Stimulated activated CD4-positive, alpha-beta T cell treated with anti-CD3 and anti-CD28 coated beads, TNF-alpha, amount 100 ng/mL, for 24 hours (primary cell): ENCODE measurements at places on chromosomes 7 and 10.

DNA sequence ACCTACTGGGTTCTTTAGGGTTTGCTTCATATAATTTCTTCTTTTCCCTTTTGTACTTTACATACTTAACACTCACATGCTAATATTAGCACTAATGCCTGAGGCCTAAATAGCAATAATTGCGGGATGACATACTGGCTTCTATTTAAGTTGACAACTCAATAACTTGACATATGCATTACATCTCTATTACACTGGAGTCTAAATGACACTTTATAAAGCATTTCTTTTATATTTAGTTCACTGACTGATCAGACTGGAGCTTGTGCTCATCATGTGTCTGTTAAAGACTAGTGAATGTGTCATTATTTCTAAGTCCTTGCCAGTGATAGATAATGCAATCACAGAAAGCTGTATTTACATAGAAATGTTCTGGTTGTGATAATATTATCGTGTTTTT lies 472.1 kb upstream of the SEMA3A start:
- no peak for DNase-seq

- no peak for DNase-seq
These were observed 409 bp downstream of the DNMBP start for GRCh38 chr10:100009283-100009792.

DNA sequence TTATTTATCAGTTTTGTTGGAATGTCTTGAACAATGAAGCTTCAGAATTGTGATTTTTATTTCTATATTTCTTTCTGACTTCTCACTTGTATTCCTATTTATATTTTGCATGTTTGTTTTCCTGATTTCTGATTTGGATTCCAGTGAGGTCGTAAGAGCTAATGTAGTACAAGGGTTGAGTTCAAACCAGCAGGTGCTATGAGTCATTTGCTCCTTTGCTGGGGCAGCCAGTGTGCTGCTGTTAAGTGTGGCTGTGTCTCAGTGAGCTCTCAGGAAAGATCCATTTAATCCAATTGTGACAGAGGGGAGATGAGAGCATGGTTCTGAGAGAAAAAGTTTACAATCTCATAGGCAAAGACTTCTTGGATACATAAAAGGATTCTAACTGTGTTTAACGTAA lies 48.6 kb downstream of the MCU start:
- DNase-seq: no peak

DNA sequence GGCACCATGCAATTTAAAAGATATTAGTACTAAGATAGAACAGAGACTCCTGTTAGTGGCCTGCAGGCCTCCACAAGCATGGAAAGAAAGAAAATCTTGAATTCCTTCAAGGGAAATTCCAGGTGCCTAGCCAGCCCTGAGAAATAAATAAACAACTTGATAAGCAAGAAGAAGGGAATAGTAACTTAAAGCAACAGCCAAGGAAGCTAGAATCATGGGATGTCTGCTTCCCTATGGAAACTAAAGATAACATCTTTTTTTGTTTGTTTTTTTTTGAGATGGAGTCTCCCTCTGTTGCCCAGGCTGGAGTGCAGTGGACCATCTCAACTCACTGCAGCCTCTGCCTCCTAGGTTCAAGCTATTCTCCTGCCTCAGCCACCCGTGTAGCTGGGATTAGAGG lies 128.6 kb downstream of the SKIDA1 start:
- DNase-seq: no peak

- no peak for DNase-seq
These were observed 110.8 kb upstream of the LRGUK start for GRCh38 chr7:134016223-134016941.

DNA sequence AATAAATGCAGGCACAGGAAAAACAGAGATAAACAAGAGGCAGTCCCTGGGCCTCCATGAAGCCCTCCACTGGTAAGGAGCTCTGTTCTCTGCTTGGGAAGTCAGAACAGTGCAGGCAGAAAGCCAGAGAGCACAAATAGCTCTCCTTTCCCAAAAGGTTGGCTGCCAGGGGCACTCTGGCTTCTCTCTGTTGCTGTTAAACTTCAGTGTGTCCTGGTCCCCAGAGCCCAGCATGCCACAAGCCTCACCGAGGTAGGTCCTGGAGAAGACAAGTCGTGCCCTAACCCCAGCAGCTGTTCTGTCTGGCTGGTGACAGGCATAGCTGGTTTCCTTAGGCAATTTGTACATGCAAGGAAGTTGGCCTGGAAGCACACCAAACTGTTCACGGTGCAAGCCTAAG lies 17.3 kb downstream of the SLC16A12 start:
- no peak for DNase-seq

DNA sequence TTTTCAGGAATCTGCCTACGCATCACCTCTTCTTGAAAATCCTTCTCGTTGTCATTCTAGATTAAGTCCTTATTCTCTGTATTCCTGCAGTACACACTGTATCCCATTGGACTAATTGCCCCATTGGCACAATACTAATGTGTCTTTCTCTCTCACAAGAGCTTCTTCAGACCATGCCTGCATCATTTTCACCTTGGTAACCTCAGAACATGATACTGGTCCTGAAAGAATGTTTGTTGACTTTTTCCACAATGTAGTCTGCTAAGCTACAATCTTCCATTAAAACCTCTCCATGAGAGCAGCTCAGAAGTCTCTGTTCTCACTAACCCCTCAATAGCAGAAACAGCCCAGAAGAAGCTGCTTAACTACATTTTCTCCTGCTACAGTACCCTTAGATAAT lies 270.7 kb downstream of the PCDH15 start:
- no peak for DNase-seq

DNA sequence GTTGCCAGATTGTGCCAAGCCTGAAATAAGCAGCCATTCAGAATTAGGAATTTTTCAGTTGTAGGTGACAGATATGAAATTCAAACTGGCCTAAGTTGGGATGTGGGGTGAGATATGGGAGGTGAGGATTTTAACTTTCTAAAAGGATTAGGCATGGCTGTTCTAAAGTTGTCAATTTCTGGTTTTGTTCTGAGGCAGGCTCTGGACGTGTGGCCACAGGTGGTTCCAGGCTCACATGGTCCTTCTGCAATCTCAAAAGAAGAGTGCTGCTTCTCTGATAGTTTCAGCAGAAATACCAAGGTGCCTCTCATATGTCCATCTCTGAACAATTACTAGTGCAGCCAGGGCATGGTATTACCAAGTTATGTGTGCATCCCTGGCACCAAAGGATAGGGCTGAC lies 21.4 kb downstream of the EFCAB10 start:
- no peak for DNase-seq

DNA sequence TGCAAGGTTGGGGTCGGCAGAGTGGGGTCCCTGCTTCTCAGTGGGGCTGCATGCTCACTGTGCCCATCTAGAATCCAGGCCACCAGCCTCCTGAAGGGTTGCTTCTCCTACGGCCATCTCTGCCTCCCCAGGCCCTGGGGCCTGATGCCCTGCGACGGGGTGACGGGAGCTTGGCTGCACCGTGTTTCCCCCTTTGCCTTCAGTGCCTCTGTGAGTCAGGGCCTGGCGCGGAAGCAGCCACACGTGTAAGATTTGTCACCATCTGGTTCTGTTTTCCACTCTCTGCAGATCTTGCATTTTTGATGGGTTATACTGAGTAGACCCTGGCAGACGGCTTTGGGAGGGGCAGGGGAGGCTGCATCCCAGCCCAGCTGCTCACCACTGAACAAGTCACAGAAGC lies 7.2 kb downstream of the ADAMTS14 start:
- no peak for DNase-seq

DNA sequence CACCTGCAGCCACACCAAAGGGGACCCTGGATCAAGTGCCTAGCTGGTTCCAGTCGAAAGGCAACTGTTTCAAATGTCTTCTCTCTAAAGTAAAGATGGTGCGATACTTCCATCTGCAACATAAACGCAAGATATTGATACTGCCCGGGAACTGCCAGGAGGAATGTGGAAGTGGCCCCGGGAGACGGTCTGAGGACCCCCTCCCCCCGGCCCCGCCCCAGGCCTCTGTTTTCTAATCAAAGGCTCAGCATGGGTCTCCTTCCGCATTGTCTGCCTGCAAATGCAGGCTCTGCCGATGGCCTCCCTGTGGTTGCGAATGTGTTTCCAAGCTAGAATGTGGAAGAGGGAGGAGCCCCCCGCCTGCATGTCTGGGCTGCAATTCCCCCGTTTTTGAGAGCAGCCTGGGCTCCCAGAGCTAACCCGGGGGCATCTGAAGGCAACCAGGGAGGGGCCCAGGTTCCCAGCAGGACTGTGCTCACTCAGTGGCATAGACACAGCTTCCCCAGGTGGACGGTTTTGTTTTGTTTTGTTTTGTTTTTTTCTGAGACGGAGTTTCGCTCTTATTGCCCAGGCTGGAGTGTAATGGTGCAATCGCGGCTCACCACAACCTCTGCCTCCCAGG lies 223.9 kb upstream of the PPP2R2D start:
- DNase-seq: no peak

GRCh38 chr10:108052981-108053380 lies 888.5 kb upstream of the SORCS1 start:
- DNase-seq: no peak

DNA sequence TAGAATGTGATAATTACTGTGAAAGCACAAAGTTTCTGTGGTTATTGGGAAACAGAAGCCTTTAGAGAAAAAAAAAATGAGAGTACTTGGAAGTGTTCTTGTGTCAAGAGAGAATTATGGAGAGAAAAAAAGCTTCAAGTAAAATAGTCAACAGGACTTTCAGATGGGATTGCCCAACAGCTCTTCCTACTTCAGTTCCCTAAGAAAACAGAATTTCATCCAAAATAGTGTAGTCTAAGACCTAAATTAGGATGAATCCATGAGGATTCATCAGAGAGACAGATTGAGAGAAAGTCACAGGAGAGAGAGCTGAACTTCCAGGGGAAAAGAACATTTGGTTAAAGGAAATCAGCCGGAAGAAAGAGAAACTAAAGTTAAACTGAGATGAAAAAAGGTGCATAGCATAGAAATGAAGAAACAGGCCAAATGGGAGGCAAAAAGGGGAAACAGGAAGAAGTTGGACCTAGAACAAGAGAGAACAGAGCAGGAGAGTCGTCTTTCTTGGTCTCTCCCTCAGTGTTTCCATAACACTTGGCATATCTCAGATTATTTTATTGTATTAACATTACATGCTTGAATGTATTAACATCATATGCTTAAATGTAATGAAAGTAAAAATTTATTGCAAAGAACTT lies 2.5 kb downstream of the SCIN start:
- no peak for DNase-seq

DNA sequence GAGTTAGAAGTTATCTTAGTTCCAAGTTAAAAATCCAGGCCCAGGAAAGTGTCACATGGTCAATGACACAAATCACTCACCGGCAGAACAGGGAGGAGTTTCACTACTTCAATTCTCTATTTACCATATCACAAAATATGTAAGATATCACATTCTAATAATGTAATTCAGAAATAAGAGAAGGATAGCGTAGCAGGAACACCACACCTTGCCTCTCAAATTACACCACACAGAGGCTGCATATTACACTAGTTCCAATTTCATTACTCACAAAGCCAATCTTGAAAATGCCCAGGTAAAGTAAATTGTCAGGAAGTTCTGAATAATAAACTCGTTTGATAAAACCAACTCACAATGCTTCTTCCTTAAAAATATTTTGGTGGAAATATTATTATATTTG lies 169.2 kb downstream of the CTTNBP2 start:
- DNase-seq: no peak

GRCh38 chr7:26510231-26510957 lies 218.7 kb downstream of the SNX10 start:
- DNase-seq: no peak

GRCh38 chr10:113360870-113361269 lies 192.0 kb upstream of the HABP2 start:
- DNase-seq: no peak

- DNase-seq: no peak
These were observed 24.0 kb downstream of the TMEM176A start for GRCh38 chr7:150824379-150825177.

GRCh38 chr10:13706604-13707003 lies 119.8 kb downstream of the PRPF18 start:
- DNase-seq: no peak

DNA sequence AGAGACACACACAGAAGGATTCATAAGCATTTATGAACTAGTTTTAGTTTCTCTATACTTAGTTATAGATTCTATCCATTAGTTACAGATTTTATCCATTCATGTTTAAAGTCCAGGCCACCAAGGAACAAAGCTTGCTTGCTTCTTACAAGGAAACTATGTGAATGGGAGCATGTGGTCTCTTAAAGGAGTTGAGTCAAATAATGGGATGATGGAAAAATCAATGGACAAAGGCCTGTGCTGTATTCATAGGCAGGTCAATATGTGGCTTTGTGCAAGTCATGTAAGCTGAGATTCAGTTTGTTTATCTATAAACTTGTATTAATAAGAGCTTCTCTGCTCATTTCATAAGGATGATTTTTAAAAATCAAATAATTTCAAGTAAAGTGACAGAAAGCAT lies 172.8 kb upstream of the CDK1 start:
- DNase-seq: no peak

DNA sequence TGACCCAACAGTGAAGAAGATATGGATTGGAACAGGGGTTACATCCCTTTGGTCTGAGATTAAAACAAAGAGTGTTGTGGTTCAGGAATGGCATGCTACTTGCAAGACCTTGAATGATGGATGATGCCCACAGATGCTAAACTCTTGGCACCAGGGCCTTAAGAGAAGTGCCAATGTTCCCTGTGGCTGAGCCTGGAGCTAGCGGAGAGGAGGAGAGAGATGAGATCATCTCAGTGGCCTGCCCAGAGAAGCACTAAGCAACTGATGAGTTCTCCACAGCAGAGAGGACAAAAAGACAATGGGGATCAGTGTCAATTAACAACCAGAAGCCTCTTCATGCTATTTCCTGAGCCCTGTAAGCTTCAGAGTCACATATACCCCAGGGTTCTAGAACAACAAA lies 97.8 kb downstream of the ELAPOR2 start:
- no peak for DNase-seq

- no peak for DNase-seq
These were observed 47.6 kb upstream of the PPP1R3C start for GRCh38 chr10:91680487-91680886.

DNA sequence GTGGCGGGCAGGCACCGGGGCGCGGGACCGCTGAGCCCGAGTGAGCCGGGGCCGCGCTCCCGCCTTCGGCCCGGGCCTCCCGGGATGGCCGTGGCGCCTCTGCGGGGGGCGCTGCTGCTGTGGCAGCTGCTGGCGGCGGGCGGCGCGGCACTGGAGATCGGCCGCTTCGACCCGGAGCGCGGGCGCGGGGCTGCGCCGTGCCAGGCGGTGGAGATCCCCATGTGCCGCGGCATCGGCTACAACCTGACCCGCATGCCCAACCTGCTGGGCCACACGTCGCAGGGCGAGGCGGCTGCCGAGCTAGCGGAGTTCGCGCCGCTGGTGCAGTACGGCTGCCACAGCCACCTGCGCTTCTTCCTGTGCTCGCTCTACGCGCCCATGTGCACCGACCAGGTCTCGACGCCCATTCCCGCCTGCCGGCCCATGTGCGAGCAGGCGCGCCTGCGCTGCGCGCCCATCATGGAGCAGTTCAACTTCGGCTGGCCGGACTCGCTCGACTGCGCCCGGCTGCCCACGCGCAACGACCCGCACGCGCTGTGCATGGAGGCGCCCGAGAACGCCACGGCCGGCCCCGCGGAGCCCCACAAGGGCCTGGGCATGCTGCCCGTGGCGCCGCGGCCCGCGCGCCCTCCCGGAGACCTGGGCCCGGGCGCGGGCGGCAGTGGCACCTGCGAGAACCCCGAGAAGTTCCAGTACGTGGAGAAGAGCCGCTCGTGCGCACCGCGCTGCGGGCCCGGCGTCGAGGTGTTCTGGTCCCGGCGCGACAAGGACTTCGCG lies 534 bp downstream of the FZD9 start:
- DNase-seq: peak; percentile 18
